Bronchial epithelial cell (primary cell): ENCODE measurements at places on chromosomes 5 and 9.

- peak; percentile 4 for DNase-seq
Observed at GRCh38 chr5:137431051-137431450, 68.1 kb downstream of the SPOCK1 start.

- DNase-seq, result no peak
Observed at GRCh38 chr5:137856916-137857862, 10.5 kb upstream of the MYOT start.

- no peak for DNase-seq
Observed at GRCh38 chr5:142295084-142295758, 29.6 kb downstream of the SPRY4 start.

GRCh38 chr5:14399054-14399692 is 182.4 kb upstream of the OTULINL start:
- peak; percentile 57 for DNase-seq

GRCh38 chr9:91034976-91035824 is 233.6 kb downstream of the SYK start:
- no peak for DNase-seq

- DNase-seq, result peak; percentile 57
Observed at GRCh38 chr9:127566351-127567001, 45.6 kb upstream of the STXBP1 start.

GRCh38 chr9:76634356-76635054 is 129.7 kb upstream of the PCA3 start:
- DNase-seq, result peak; percentile 80

- no peak for DNase-seq
Observed at GRCh38 chr5:117551236-117551635, 976.6 kb upstream of the SEMA6A start.

DNA sequence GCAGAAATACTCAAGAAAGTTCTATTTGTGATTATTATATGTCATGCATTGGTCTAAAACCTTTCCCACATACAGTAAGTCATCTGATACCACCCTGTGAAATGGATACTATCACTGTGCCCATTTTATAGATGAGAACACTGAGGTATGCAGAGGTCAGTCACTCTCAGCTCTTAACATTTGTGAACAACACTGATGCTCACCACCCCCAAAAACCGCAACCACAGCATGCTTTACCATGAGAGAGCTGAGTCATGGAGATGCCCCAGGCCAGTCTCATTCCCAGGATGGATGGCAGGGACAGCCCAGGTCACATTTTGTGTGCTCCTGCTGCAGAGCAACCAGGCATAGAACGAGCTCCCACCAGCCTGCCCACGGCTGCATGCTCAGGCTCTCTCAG is 53.5 kb upstream of the IRX1 start:
- DNase-seq, result no peak

DNA sequence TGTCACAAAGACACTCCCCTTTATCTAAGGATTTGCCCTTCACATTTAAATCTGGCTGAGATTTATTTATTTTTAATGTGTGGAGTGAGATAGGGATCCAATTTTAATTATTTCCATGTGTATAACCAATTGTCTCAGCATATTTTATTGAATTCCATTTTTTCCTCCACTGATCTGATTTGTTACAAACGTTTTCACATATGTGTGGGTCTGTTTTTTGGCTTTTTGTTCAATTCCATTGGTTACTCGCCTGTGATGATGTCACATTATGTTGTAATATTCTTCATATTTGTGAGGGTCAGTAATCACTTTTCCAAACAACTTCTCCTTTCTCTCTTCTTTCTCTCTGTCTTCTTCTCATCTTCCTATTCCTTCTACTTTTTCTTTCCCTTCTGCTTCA is 278.3 kb upstream of the RFX3 start:
- no peak for DNase-seq

GRCh38 chr5:123701511-123702200 is 189.7 kb downstream of the CSNK1G3 start:
- no peak for DNase-seq

DNA sequence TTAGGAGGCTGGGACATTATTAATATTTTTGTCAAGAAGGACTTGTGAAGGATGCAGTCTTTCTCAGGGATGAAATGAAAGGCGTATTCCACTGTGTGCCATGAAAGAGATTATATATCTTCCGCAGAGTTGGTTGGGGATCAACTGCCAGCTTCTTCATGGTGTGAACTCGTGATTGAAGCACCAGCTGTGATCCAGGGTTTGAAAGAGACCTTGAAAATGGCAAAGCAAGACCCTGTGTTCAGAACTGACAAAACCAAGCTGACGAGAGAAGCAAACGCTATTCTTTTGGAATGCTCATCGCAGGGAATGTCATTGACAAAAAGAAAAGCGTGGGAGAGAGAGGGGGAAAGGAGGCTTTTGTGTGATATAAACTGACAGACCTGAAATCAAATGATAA is 263.9 kb upstream of the ZNF608 start:
- no peak for DNase-seq

GRCh38 chr5:95382801-95383200 is 8.4 kb upstream of the FAM81B start:
- DNase-seq, result no peak

DNA sequence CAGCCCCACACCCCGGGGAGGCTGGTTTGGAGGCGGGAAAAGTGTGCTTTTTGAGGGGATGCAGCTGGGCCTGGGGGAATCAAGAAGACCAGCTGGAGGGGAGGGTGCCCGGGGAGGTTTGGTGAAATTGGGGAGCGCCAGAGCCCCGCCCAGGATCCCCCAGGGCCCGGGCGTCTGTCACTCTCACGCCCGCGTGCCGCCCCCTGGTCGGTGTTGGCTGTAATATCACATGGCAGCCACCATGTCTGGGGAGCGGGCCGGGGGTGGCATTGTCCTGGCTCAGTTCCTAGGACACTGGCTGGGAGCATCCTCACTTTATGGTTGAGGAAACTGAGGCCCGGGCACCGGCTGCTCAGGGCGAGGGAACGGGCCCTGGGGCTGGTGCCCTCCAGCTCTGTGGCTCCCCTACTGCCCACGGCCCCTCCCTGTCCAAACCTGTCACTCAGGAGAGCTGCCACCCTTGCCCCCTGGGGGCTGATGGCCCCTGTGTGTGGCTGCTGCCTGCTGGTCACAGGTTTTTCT is 27.5 kb downstream of the ASS1 start:
- no peak for DNase-seq

- DNase-seq, result no peak
Observed at GRCh38 chr5:132566657-132567056, 9.9 kb downstream of the RAD50 start.

GRCh38 chr9:20726144-20726543 is 42.1 kb downstream of the FOCAD start:
- peak; percentile 47 for DNase-seq

DNA sequence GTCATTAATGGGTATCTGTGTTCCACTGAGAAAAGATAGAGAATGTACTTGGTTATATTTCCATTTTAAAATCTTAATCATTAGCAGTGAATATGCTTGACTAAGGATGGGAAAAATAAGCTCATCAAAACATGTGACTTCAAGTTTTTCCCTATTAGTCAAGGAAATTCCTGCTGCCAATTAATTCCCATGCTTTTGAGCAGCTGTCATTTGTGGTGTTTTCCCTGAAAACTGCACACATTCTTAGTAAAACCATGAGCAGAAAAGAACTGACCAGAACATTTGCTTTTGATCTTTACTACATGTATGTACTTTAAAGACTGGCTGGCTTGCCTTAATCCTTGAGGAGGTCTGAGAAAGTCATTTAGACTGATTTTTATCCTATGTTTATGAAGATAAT is 75.2 kb downstream of the AOPEP start:
- peak; percentile 71 for DNase-seq

- DNase-seq, result no peak
Observed at GRCh38 chr9:86764221-86764624, 183.1 kb downstream of the GAS1 start.

DNA sequence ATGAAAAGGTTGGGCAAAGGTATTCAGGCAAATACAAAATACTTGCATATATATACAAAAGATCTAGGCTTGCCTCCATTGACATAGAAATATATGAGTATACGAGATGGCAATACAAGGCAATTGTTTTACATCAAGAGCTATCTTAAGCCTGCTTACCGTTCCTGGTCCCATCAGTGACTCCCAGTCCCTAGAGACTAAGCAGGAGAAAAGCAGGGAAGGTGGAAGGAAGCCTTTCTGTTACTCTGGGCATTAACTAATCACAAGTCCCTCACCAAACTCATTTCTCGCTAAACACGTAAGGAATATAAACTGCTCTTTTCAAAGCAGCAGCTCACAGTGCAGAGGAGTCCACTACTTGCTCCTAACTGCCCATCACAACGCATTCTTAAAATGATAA is 125.2 kb downstream of the ZNF608 start:
- DNase-seq, result no peak

GRCh38 chr5:150411245-150411979 is 1.3 kb downstream of the CD74 start:
- peak; percentile 40 for DNase-seq

DNA sequence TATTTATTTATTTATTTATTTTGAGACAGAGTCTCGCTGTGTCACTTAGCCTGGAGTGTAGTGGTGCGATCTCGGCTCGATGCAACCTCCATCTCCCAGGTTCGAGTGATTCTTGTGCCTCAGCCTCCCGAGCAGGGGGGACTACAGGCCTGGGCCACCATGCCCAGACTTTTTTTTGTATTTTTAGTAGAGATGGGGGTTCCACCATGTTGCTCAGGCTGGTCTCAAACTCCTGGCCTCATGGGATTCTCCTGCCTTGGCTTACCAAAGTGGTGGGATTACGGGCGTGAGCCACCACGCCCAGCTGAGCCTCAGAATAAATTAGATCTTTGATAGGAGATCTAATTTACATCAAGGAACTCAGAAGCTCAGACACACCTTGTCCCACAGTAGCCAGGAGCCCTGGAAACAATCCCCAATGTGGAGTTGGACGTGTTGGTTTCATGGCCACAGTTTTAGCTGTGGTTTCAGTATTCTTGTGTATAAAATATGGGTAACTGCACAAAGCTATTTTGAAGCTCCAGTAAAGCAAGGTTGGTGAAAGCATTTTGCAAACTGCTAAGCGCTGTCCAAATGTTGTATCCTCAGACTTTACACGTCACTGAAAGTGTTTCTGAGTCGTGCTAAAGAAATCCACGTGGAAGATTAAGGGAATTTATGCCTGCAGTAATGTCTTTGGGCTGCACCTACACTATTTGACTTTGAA is 3.0 kb upstream of the HNRNPAB start:
- DNase-seq, result peak; percentile 49

DNA sequence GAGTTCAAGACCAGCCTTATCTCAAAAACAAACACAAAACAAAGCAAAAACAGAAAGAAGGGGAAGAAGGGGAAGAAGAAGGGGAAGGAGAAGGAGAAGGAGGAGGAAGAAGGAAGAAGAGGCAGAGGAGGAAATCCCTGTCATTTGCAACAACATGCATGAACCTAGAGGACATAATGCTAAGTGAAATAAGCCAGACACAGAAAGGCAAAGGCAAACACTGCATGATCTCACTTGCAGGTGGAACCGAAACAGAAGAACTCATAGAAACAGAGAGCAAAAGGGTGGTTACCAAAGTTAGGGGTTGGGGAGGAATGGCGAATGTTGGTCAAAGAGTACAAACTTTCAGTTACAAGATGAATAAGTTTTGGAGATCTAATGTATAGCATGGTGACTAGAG is 135.4 kb downstream of the UGCG start:
- no peak for DNase-seq

DNA sequence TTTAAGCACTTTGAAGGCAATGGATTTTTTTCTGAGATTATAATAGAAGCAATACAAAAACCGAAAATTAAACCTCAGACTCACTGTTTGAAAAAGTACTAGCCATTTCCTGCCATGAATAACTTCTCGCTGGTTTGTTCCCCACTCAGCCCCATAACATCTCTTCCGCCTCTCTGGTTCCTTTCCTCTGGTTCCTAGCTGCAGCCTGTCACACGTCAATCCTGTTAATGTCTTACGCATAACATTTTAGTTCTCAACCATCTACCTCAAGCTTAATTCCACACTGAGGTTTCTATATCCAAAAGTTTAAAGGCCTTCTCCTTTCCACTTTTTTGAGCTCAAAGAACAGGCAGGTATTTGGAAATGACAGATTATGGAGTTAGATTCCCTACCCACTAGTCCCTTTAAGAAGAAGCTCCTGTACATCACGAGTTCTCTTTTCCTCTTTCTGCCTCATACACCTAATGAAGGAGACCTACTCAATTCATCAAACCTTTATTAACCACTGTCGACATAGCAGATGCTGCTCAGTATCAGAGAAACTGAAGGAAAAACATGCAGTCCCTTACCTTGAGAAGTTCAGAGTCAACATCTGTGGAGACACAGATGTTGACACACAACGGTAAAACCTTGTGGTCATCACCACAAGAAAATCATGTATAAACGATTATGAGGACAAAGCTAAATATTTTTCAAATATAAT is 243.0 kb upstream of the PTGER4 start:
- no peak for DNase-seq

DNA sequence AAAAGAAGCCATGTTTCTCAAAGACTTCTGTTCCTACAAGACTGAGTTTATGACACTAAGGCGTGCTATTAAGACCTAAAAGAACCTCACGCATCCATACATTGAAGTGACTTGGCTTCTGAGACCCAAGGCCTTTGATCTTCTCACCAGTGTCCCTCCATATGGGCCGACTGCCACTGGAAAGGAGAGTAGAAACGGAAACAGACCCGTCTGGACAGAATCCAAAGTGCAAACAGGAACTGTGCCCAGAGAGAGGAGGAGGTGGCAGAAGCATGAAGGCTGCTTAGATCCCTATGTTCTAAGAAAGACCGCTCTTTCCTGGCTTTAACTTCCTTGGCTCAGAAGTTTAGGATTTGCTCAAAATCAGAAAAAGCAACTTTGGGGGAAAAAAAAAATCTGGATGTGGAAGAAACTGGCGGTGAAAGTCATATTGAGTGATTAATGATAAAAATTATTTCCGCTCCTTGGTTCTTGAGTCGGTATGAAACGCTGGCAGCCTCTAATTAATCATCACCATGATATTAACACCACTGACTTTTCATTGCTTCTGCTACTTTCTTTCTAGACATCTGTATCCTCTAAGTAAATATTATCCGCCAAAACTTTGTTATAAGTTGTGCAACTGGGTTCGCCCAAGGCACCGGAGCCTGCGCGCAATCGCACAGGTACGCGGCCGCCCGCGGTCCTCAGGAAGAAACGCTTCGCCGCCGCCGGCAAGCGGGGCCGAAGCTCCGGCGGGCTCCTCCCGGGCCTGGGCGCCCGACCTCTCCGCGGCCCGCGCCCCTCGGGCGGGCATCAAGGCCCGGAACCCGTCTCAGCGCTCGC is 726 bp downstream of the DAP start:
- DNase-seq, result peak; percentile 55

DNA sequence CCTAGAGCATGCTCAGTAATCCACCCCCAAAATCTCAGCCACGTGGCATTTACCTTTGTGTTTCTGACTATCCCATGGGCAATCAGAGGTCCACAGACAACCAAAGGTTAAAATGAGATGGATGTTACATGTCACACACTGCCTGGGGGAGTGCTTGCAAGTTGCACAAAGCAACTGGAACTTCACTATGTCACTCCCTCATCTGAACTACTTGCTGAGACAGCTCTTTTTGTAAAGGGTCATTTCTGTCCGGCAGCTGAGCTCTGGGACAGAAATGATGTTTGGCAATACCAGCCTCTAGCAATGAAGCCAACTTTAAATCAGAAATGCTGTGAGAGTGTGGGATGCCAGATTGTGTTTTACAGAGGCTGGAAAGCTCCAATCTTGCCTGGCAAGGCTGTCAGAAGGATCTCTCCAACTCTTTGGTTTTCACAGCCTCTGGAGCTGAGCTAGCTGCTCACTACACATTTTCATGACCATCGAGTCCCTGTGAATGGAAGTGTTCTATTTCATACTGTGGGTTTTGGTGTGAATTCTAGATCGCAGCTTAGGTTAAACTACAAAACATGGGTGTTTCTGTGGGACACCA is 66.3 kb upstream of the TMEM215 start:
- no peak for DNase-seq

- peak; percentile 74 for DNase-seq
Observed at GRCh38 chr5:135608361-135608760, 29.6 kb upstream of the CXCL14 start.
